ENCODE measurements at places on chromosomes 6 and 20.

- DNase-seq: no peak
These were observed 41.6 kb upstream of the SYNCRIP start for GRCh38 chr6:85684133-85684808.

DNA sequence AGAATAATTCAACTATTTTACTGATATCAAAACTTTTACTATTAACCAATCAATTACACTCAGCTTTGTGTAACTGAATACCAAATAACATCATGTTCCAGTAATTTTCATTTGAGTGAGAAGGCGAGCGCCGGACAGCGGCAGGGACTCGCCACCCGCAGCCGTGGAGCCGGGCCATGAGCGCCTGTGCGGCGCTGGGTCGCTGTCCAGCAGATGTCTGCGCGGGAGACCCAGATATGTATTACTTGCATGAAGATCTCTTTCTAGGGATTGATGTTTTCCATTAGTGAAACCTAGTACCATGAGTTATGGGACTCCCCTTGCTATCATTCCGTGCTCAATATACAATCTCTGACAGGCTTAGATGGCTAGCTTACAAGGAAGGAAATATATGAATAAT is 245.1 kb upstream of the PRSS16 start:
- DNase-seq: no peak

- DNase-seq: no peak
These were observed 42.8 kb upstream of the TASP1 start for GRCh38 chr20:13681248-13682125.

GRCh38 chr6:73471686-73472290 is 10.3 kb downstream of the MTO1 start:
- DNase-seq: no peak

DNA sequence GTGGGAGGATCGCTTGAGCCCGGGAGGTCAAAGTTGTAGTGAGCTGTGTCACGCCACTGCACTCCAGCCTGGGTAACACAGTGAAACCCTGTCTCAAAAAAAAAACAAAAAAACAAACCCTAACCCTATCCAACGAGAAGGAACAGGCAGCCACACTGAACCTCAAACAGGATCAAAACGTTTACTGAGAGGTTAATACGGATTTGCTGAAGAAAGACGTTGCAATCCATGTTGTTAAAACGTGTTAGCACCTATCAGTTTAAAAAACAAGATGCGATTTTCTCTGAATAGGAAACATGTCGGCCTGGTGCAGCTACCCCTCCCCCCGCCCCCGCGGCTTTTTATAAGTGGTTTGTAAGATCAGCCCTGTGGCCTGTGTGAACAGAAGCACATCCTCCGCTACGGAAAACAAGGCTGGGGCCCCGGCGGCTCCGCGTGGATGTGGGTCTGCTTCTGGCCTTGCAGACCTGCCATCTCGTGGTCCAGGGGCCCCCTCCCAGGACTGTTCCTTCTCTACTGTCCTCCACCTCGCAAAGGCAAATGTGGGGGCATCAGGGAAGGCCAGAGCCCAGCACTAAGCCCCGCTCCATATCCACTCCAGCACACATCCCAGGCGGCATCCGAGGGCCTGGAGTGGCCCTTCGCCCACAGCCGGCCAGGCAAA is 11.4 kb downstream of the SLC2A4RG start:
- no peak for DNase-seq

DNA sequence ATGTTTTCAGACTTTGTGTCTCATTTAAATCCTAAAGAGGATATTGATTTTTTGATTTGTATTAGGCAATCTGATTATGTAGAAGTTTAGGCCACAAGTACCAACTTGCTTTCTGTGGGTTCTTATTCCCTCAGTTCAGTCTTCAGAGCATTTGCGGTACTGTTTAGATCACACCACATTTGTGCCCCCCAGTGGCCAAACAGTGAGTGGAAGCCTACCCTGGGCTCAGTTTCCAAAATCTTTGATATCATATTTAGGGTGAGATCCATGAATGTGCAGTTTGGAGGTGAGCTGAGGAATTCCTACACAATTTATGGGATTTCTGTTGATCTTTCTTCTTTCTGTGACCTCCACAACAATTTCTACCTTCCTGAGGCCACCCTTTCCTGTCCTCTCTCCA is 92.3 kb upstream of the FUT9 start:
- no peak for DNase-seq

DNA sequence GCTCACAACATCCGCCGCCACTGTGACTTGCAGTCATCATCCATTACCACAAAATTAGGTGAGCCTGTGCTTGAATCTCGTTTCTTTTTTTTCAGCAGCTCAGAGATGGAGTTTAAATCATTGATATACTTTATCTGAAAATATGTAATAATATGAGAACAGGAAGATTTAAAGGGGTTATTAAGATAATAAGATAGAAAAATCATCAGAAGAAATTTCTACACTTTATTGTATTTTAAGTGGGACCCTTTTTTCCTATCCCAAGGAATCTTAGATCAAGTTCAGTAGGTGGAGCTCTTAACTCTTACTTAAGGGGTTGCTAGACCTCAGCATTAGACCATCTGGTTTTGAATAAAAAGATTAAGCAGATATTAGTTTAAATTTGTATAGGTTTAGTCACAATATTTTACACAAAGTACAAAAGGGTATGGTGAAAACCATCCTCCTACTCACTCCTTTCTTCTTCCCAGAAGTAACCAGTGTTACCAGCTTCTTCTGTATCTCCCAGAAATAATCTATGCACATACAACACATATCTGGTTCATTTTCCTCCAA is 9.4 kb upstream of the NCOA7 start:
- DNase-seq: no peak

GRCh38 chr6:7691021-7691420 is 34.9 kb upstream of the BMP6 start:
- no peak for DNase-seq

DNA sequence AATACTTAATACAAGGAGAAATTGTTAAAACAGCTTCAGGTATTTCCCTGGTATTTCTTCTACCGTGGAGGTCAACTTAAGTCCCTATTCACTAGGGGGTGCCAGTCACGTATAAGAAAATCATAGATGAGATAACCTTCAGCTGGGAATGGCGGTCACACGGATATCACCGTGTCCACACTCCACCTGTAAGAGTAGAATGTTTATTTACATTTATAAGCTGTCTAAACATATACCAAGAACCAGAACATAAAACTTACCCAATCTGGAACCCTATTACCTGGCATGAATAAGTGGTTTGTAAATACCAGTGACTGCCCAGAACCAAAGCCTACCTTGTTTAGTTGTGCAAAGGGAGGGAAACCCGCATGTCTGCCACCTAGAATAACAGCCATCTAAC is 1.9 kb upstream of the ELOVL4 start:
- DNase-seq: no peak

GRCh38 chr6:37232430-37233017 is 25.0 kb upstream of the TBC1D22B start:
- no peak for DNase-seq

GRCh38 chr6:154956771-154957522 is 38.2 kb upstream of the TIAM2 start:
- DNase-seq: no peak

DNA sequence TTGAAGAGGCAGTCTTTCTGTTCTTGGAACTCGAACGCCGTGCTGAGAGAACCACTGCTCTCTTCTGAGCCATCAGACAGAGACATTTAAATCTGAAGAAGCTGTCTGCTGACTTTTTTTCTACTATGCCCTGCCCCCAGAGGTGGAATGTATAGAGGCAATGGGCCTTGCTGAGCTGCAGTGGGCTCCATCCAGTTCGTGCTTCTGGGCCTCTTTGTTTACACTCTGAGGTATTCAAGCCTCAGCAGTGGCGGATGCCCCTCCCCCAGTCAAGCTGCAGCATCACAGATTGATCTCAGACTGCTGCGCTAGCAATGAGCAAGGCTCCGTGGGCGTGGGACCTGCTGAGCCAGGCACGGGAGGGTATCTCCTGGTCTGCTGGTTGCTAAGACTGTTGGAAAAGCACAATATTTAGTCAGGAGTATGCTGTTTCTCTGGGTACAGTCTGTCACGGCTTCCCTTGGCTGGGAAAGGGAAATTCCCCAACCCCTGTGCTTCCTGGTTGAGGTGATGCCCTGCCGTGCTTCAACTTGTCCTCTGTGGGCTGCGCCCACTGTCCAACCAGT is 526.8 kb downstream of the CD109 start:
- DNase-seq: no peak

DNA sequence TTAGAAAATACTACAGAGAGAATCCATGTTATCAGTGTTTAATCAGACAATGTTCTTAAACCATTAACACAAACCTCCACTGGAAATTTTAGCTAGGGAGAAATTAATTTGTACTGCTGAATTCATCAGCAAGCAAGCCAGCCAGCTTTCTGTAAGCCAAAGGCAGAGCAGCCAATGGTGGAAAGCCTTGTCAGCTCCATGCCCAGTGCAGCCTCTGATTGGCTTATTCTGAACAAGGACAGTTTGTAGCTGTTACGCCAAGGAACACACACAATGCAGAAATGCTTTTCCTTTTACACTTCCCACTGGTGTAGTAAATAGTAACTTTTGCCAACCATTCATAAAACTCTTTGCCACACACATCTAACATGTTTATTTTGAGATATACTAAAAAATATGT is 265.0 kb downstream of the TENT5A start:
- DNase-seq: no peak

Data from activated naive CD8-positive, alpha-beta T cell treated with anti-CD3 and anti-CD28 coated beads, Interleukin-2, amount 50 U/mL, for 16 hours (primary cell).